ENCODE measurements at places on chromosomes 3 and 15.
A peak's percentile ranks its signal among the peaks of the same experiment; 100 is the strongest.

DNA sequence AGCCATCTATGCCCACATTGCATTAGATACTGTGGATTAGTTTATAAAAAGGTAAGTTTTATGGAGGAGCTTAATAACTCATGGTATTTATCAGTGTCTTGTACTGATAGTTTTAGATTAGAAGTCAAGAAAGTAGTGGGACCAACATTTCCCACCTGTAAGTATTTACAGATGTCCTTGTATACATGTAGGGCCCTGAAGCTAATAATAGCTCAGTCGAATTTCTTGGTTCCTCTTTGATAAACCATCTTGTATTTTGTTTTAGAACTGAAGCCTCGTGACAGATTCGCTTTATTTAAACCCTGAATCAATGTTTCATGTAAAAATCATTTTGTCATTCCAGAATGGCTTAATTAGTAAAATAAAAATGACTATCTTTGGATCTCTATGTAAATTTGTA is 73.4 kb downstream of the CRYBG3 start:
- H3K27me3 ChIP-seq: no peaks in the 10 kb centered on the region
- no peaks in the 10 kb centered on the region for H3K4me1 ChIP-seq
- H3K4me3 ChIP-seq: no peak overlapping the region
- no peaks in the 10 kb centered on the region for H3K36me3 ChIP-seq
- DNase-seq: no peak
- no peak overlapping the region for H3K27ac ChIP-seq

DNA sequence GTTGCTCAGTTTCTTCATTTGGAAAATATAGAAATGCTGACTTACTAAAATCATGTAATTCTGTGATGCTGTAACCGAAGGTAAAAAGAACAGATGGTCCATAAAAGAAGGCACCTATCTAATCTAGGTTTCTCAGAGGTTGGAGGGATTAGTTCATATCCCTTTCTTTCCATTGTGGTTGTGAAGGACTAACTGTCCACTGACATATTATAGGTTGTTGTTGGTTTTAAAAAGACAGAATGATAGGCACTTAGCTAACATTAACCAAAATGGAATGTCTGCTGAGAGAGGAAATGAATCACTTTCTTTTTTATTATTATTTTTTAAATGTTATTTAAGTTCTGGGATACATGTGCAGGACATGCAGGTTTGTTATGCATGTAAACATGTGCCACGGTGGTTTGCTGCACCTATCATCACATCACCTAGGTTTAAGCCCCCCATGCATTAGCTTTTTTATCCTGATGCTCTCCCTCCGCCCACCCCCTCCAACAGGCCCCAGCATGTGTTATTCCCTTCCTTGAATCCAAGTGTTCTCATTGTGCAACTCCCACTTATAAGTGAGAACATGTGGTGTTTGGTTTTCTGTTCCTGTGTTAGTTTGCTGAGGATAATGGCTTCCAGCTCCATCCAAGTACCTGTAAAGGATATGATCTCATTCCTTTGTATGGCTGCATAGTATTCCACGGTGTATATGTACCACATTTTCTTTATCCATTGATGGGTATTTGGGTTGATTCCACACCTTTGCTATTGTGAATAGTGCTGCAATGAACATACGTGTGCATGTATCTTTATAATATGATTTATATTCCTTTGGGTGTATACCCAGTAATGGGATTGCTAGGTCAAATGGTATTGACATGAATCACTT is 45.8 kb downstream of the ALDH1A2 start:
- no peak for DNase-seq
- H3K27ac ChIP-seq: no peak overlapping the region
- H3K4me1 ChIP-seq: no peaks in the 10 kb centered on the region
- H3K27me3 ChIP-seq: no peaks in the 10 kb centered on the region
- no peaks in the 10 kb centered on the region for H3K36me3 ChIP-seq
- H3K4me3 ChIP-seq: no peak overlapping the region

GRCh38 chr3:171972871-171973348 is 66.5 kb upstream of the FNDC3B start:
- H3K36me3 ChIP-seq: no peaks in the 10 kb centered on the region
- peaks cover 20% of the 10 kb centered on the region for H3K4me1 ChIP-seq

DNA sequence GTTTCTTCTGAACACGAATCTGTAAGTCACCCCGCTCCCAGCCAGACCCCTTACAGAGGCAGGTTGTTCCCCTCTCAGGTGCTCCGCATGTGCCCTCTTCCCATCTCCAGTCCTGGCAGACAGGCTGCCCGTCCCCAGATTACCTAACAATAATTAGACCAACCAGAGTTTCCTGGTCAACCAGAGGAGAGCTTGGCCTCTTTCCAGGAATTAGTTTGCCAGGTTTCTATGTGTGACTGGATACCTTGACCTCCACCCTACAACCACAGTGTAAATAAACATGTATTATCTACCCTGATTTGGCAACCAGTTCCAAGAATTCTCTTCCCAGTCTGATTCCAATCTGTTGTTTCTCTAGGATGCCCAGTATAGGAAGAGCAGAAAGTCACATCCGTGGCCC is 178.0 kb upstream of the UMPS start:
- no peak overlapping the region for H3K4me3 ChIP-seq
- H3K27me3 ChIP-seq: no peaks in the 10 kb centered on the region
- H3K36me3 ChIP-seq: no peaks in the 10 kb centered on the region

GRCh38 chr15:38720893-38721567 is 156.4 kb upstream of the RASGRP1 start:
- H3K4me3 ChIP-seq: no peak overlapping the region
- no peaks in the 10 kb centered on the region for H3K4me1 ChIP-seq
- H3K27me3 ChIP-seq: no peaks in the 10 kb centered on the region
- H3K27ac ChIP-seq: no peak overlapping the region
- DNase-seq: no peak

- DNase-seq: peak; percentile 34
- H3K36me3 ChIP-seq: no peaks in the 10 kb centered on the region
- no peak overlapping the region for H3K27ac ChIP-seq
- peaks cover 25% of the 10 kb centered on the region for H3K4me1 ChIP-seq
Observed at GRCh38 chr3:25592510-25592968, 72.2 kb downstream of the TOP2B start.

GRCh38 chr3:5466065-5466464 is 278.6 kb downstream of the EDEM1 start:
- no peak overlapping the region for H3K4me3 ChIP-seq
- no peak for DNase-seq
- H3K4me1 ChIP-seq: no peaks in the 10 kb centered on the region
- no peaks in the 10 kb centered on the region for H3K27me3 ChIP-seq
- no peak overlapping the region for H3K27ac ChIP-seq
- no peaks in the 10 kb centered on the region for H3K36me3 ChIP-seq

- no peak overlapping the region for H3K4me3 ChIP-seq
- H3K27ac ChIP-seq: no peak overlapping the region
- no peak for DNase-seq
- no peaks in the 10 kb centered on the region for H3K27me3 ChIP-seq
- H3K36me3 ChIP-seq: no peaks in the 10 kb centered on the region
- no peaks in the 10 kb centered on the region for H3K4me1 ChIP-seq
Observed at GRCh38 chr3:160695915-160696327, 19.0 kb downstream of the ARL14 start.

- H3K36me3 ChIP-seq: no peaks in the 10 kb centered on the region
- no peaks in the 10 kb centered on the region for H3K4me1 ChIP-seq
Observed at GRCh38 chr3:61141227-61141626, 110.0 kb downstream of the FHIT start.
